ENCODE measurements at places on chromosomes 7 and 10.
A peak's percentile ranks its signal among the peaks of the same experiment; 100 is the strongest.

GRCh38 chr10:29512425-29512974 is 122.3 kb downstream of the SVIL start:
- DNase-seq: no peak

GRCh38 chr7:157041004-157041403 is 30.5 kb upstream of the MNX1 start:
- DNase-seq: no peak

DNA sequence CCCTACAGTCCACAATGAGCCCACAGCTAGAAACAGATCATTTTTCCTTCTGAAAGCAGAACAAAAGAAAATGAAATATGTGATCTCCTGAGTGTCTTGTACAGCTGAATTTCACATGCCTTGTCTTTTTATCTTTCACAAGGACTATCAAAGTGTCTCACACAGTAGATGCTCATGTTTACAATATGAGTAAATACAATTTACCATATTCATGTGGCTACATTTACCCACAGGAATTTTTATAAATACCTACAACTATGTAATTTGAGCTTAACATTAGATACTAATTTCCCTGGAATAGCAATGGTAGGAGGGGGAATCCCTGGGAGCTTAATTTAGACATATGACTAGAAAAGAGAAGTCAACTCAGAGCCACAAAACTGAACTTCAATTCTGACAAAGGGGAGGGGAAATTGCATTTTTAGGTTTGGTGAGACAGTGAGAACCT is 186.2 kb downstream of the MACC1 start:
- no peak for DNase-seq

DNA sequence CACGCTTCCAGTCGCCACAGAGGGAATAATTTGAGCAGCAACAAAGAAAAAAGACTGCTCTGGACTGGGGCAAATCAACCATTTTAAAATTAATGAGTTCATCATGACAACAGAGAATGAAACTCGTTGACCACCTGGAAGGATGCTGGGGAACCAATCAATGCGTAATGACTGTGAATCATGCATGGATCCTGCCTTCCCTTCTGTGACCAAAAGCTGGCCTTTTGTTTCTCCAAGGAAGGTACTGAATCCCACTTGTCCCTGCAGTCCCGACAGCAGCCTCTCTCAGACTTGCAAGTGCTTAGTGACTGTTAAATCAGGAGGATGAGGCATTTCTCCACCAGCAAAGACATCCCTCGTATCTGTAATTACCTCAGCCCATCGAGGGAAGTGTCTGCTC is 68.0 kb upstream of the TNS3 start:
- no peak for DNase-seq

DNA sequence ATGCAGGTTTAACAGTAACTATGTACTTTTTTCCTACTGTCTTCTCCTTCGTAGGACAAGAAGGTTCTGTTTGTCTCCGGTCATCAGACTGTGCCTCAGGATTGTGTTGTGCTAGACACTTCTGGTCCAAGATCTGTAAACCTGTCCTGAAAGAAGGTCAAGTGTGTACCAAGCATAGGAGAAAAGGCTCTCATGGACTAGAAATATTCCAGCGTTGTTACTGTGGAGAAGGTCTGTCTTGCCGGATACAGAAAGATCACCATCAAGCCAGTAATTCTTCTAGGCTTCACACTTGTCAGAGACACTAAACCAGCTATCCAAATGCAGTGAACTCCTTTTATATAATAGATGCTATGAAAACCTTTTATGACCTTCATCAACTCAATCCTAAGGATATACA is 2.4 kb downstream of the DKK1 start:
- no peak for DNase-seq

- DNase-seq: peak; percentile 71
Observed at GRCh38 chr10:84224411-84225028, 824 bp downstream of the LRIT2 start.

DNA sequence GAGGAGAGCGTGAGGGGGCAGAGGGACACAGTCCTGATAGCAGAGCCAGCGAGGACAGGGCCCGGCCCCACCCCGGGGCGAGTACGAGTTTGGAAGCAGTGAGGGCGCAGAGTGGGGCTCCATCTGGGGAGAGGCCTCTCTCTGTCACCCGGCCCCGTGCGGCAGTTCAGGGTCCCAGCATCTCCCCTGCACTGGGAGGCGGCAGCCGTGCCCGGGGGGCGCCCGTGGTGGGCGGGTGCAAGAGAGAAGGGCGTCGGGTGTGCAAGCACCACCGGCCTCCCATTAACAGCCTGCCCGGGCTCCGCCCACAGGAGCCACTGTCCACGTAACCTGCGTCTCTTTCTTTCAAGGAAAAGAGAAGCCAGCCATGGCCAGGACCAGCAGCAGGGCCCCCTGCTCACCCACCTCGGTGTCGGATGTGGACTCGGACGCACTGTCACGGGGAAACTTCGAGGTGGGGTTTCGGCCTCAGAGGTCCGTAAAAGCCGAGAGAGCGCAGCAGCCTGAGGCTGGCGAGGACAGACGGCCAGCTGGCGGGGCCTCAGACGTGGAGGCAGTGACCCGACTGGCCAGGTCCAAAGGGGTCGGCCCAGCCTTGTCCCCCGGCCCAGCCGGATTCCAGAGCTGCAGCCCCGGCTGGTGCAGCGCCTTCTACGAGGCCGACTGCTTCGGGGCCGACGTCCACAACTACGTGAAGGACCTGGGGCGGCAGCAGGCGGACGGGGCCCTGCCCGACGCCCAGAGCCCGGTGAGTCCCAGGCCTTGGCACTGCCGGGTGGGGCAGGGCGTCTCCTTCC is 28.7 kb upstream of the UTF1 start:
- no peak for DNase-seq

- DNase-seq: no peak
Observed at GRCh38 chr7:153581419-153581818, 470.8 kb upstream of the DPP6 start.

DNA sequence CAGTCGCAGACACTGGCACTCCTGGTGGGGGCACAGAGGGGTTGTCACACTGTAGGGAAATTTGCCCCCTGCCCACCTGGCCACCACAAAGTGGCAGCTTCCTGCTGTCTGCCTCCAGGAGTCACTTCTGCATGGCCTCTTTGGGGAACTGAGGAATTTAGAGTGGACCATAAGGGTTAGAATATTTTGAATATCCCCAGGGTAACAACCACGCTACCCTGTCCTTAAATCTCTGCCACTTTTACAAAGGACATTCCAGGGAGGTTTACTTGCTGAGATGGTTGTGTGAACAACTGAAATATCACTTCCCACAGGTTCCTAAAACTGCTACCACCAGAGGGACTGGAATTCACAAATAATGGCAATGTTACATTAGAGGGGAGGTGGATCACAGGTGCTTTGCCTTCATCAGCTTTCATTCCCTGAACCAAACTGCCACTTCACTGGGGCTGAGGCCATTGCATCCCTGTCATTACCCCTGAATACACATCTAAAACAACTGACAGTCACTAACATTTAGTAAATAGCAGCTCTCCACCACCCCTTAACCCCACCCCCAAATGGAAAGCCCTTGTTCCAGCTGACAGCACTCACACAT is 88.1 kb upstream of the IFRD1 start:
- DNase-seq: no peak

GRCh38 chr10:84423719-84424118 is 95.3 kb downstream of the CCSER2 start:
- no peak for DNase-seq

DNA sequence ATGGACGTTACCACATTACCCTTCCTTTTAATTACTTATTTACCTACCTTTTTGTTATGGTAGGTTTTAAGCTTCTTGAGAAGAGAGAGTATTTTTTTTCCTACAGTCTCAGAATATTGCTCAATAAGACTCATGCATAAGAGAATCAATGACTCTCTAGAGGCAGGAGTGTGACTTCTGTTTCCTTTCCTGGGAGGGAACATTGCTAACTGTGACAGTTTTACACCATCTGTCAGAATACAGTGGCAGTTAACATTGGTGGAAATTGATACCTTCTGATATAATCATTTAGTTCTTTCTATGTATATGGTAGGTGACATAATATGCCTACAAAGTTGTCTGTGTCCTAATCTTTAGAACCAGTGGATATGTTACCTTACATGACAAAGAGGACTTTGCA is 348.7 kb upstream of the POT1 start:
- DNase-seq: no peak

- no peak for DNase-seq
Observed at GRCh38 chr10:61606959-61607907, 55.5 kb upstream of the CABCOCO1 start.

GRCh38 chr10:76080451-76080850 is 649.0 kb downstream of the LRMDA start:
- no peak for DNase-seq

- no peak for DNase-seq
Observed at GRCh38 chr7:105650382-105650970, 69.2 kb upstream of the EFCAB10 start.

- no peak for DNase-seq
Observed at GRCh38 chr7:75662579-75663301, 76.0 kb downstream of the HIP1 start.

- no peak for DNase-seq
Observed at GRCh38 chr7:101595766-101596537, 33.1 kb downstream of the MYL10 start.

- no peak for DNase-seq
Observed at GRCh38 chr7:90751595-90751994, 155.5 kb downstream of the CDK14 start.

DNA sequence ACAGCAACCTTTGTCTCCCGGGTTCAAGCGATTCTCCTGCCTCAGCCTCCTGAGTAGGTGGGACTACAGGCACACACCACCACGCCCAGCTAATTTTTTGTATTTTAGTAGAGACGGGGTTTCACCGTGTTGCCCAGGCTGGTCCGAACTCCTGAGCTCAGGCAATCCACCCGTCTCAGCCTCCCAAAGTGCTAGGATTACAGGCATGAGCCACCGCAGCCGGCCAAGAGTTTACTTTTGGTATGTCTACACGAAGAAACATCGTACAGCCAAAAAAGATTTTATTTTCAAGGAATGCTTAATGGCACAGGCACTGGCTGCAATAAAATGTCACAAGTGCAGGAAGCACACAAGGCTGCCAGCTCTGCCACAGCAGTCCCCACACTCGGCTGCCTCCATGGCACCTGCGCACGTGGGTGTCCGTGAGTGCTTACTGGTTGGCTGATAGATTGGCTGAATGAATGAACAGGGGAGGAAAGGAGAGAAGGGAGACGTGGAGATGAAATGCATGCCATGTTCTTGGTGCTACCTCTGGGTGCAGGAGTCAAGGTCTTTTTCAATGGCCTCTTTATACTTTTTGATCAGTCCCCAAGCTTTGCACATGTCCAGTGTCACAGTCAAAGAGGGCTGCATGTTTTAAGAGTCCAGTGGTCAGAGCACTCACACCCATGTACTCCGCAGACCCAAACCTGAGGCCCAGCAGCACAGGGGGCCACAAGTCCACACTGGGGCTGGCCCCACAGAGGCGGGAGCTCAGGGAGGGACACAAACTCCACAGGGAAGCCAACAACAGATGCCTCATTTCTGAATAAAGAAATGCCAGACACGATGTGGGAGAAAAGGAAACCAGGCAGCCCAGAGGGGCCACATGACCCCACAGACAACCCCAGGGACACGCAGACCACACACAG is 198.2 kb downstream of the MAD1L1 start:
- DNase-seq: peak; percentile 3

- no peak for DNase-seq
Observed at GRCh38 chr7:94115316-94115715, 111.2 kb upstream of the BET1 start.

DNA sequence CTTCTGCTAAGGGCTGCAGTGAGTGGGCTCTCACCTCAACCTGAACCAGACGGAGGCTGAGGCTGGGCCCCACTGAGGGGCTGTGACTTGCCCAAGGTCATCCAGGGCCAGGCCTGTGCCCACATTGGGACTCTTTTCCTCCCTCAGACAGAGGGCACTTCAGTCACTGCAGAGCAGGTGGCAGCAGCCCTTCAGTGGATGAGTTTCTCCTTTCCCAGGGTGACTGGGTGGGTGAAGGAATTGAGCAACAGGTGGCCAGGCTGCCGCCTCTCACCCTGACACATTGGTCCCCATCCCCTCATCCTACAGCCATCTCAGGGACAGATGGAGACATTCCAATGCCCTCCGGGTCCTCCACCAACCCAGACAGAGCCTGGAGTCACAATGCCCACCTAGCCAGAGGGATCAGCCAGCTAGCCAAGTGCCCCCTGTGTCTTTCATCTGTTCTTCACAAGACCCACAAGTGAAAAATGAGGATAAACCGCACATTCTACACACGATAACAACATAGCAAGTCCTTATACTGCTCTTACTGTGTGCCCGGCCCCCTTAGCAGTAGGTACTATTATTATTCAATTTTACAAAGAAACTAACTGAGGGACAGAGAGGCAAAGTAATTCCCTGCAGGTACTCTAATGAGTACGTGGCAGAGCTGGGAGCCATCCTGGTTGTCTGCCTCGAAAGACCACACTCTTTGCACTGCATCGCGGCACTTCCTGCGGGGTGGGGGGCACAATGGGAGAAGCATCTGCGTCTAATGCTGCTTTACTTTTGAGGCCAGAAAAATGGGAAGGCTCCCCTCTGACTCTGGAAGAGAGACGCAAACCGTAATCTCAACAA is 1.7 kb upstream of the SLC18A3 start:
- DNase-seq: peak; percentile 10

DNA sequence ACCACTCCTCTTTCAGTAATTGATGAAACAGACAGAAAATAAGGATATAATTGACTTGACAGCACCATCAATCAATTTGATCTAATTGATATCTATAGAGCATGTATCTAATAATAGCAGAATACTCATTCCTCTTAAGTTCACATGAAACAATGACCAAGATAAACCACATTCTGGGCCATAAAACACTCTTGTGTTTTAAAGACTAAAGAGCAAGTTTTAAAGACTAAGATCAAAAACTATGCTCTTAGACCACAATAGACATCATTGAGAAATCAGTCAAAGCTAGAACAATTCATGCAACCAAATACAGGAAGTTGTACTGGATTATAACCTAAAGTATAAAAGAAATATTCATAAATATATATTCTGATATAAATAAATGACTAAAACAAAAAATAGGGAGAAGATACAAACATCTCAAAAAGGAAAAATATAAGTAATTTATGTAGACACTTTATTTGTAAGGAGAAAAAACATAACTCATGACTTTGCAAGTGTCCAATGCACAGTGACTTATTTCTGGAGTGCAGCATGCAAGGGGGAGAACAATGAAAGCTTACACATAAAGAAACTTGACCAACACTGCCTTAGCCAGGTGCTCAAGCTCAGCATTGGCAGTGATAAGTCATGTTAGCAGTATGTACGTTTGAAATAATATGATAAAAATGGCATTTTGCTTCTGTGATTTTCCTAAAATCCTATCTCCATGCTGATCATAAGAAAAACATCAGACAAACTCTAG is 312.7 kb upstream of the IGFBP3 start:
- DNase-seq: no peak

GRCh38 chr10:82866424-82867020 is 991.5 kb downstream of the NRG3 start:
- no peak for DNase-seq

DNA sequence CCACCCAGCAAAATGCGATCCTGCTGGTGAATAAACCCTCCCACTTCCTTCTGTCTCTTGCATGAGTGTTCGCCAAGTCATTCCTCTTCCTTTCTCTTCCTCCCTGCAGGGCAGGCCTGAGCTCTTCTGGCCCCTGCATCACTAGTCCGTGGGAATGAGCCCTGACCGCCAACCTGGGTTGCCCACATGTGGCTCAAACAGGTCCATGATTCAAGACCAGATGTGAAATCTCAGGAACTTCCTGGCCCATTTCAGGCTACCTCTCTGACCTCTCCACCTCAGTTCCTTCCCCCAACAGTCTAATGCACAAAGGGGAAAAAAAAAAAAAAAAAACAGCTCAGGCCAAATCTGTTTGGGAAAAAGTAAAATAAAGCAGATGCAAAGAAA is 5.4 kb upstream of the YWHAG start:
- no peak for DNase-seq

- no peak for DNase-seq
Observed at GRCh38 chr7:31076641-31077310, 24.7 kb downstream of the ADCYAP1R1 start.

Data from WTC11 (cell line).